ENCODE measurements at places on chromosomes 3 and 15. TPM values are rescaled to one million over a fixed set of nuclear protein-coding genes. Genes with fewer than 3 reads are reported as not detected.

CEP70 gene
- 64.3 TPM for total RNA-seq

CD200 gene
- total RNA-seq, result 16.8 TPM

OSBPL10 gene
- total RNA-seq, result 89.3 TPM

BTLA gene
- 3.2 TPM for total RNA-seq

SERPINI2 gene
- not detected for total RNA-seq

TRPM1 gene
- not detected for total RNA-seq

SUCNR1 gene
- total RNA-seq, result 7.3 TPM

GABRG3 gene
- not detected for total RNA-seq

SEMA3F gene
- total RNA-seq, result 39.9 TPM

RBP2 gene
- total RNA-seq, result not detected

MORC1 gene
- 0.06 TPM for total RNA-seq

XCR1 gene
- total RNA-seq, result 1.4 TPM

EDEM1 gene
- total RNA-seq, result 47.5 TPM

ROPN1 gene
- total RNA-seq, result 0.54 TPM

C3orf80 gene
- total RNA-seq, result 0.63 TPM

SELENOT gene
- 116 TPM for total RNA-seq

ALDH1A2 gene
- 113 TPM for total RNA-seq

RBPMS2 gene
- total RNA-seq, result 8.2 TPM

GUCA1C gene
- not detected for total RNA-seq

NPAP1 gene
- 0.19 TPM for total RNA-seq

LRTM1 gene
- not detected for total RNA-seq

B3GALNT1 gene
- 25.7 TPM for total RNA-seq

NTRK3 gene
- total RNA-seq, result 25.5 TPM

ATP13A4 gene
- 3.7 TPM for total RNA-seq

LDHAL6B gene
- total RNA-seq, result not detected

COLQ gene
- 4.3 TPM for total RNA-seq

GOLGA6L7 gene
- total RNA-seq, result not detected

CILP gene
- 1.5 TPM for total RNA-seq

OXNAD1 gene
- total RNA-seq, result 17.3 TPM

MAP6D1 gene
- 1.5 TPM for total RNA-seq

CNTN3 gene
- 3.8 TPM for total RNA-seq

TNFAIP8L3 gene
- total RNA-seq, result 8.9 TPM

USP19 gene
- total RNA-seq, result 67.2 TPM

All from kidney (tissue), 22 donors.